PC-3 (cell line): ENCODE measurements at places on chromosomes 12 and 14. TPM values are rescaled to one million over a fixed set of nuclear protein-coding genes. Genes with fewer than 3 reads are reported as not detected.

DNA sequence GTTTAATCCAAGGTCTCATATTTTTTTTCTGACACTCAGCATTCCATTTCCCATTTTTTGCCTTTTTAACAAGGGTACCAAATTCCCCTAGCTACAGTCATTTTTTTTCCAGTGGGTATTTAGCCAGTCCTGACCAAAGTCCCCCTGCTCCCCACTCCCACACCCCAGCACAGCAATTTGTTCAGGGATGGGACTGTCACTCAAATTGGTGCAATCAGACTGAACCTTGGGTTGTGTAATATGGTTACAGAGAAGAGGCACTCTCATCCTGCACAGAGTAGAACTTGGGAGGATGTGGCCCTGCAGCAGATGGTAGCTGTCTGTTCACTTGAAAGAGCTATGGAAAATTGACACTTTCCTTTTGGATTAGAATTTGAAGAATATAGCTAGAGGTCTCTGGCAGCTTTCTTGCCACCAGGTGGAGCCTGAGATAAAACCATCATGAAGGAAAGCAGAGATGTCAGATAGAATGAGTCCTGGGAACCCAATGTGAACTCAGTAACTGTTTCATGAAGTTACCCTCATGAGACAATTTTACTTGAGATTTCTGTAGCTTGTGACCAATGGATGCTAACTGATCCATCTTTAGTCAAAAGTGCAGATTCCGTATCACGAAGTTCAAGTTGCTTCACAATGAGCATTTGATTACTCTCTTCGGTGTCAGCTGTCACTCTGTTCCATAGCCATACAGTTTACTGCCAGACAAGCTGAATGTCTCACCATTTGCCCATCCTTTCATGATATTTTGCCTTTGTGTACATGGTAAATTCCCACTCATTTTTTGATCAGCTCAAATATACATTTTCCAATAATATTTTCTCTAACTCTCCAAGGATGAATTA lies 394.0 kb upstream of the SYT1 start:
- H3K4me3 ChIP-seq, result no peak overlapping the region
- H3K27ac ChIP-seq, result no peak overlapping the region
- DNase-seq, result peak; percentile 64
- H3K4me1 ChIP-seq, result no peaks in the 10 kb centered on the region

DNA sequence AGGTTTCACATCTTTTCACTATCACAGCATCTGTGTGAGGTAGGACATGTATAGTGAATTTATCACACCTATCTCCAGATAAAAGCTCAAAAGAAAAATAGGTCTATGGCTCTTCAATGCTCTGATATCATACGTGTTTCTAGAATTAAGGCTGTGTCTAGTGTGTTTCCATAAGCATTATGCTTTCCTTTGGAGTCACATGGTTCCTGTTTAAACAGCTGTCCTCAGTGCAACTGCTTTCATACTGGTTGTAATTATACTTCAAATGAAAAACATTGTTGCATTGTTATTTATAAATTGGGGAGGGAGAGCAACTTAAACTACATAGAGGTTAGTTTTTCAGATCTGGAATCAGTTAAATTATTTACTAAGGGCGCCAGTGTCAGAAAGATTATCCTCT lies 151.6 kb downstream of the SYT1 start:
- no peaks in the 10 kb centered on the region for H3K36me3 ChIP-seq
- no peak overlapping the region for H3K27ac ChIP-seq

The KRT80 gene
- total RNA-seq, result 19.8 and 30.1 TPM in 2 replicates

- no peaks in the 10 kb centered on the region for H3K27me3 ChIP-seq
- H3K36me3 ChIP-seq, result no peaks in the 10 kb centered on the region
- no peaks in the 10 kb centered on the region for H3K4me1 ChIP-seq
- no peak overlapping the region for H3K4me3 ChIP-seq
- DNase-seq, result no peak
Observed at GRCh38 chr14:31692376-31692781, 131.2 kb downstream of the NUBPL start.

The SRRM4 gene
- total RNA-seq, result under 0.01 TPM in 1 of 2 replicates, not detected in the other

GRCh38 chr14:38490273-38490672 lies 234.4 kb upstream of the CLEC14A start:
- no peaks in the 10 kb centered on the region for H3K36me3 ChIP-seq
- DNase-seq, result no peak
- no peaks in the 10 kb centered on the region for H3K4me1 ChIP-seq
- H3K4me3 ChIP-seq, result no peak overlapping the region
- H3K27ac ChIP-seq, result no peak overlapping the region

The RTL1 gene
- total RNA-seq, result not detected in 2 replicates

DNA sequence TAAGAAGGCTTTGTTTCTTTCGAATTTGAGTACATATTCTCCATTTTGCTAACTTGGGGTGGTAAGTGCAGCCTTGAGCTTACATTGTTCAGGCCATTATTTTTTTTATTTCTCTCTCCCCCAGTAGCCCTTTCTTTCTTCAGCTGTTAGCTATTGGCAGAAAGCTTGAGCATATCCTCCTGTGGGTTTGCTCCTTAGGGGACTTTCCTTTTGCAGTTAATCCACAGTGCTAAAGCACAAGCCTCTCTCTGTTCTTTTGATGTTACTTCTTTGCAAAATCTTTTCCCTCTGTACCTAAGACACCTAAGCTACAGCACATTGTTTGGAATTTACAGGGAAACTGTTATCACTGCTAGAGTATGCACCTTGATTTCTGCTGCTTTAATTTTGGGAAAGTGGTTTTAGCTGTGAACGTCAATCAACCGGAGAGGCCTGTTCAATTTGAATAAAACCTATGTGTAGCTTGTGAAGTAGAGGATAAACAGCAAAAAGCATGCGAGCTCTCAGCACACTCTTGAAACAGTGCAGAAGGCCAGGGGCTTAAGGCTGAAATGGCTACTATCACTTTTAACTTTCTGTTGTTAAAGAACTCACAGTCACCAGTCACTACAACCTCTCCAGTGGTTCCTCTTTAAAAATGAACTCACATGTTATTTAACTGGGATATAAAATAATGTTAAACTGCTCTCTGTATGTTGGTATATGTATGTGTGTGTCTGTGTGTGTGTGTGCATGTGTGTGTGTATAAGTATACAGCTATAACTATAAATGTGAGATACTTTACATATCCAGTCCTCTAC lies 139.2 kb downstream of the PDZRN4 start:
- no peaks in the 10 kb centered on the region for H3K36me3 ChIP-seq
- peaks cover 7% of the 10 kb centered on the region; the same call in 1 of the 2 replicates for H3K4me1 ChIP-seq
- H3K4me3 ChIP-seq, result no peak overlapping the region
- DNase-seq, result no peak
- H3K27me3 ChIP-seq, result no peaks in the 10 kb centered on the region

The SPIC gene
- total RNA-seq, result not detected in 2 replicates

GRCh38 chr12:110199339-110200123 lies 75.4 kb downstream of the IFT81 start:
- DNase-seq, result peak; percentile 30
- H3K27ac ChIP-seq, result no peak overlapping the region
- no peak overlapping the region for H3K4me3 ChIP-seq
- peaks cover 10% of the 10 kb centered on the region for H3K4me1 ChIP-seq
- no peaks in the 10 kb centered on the region for H3K36me3 ChIP-seq

The SERPINA12 gene
- not detected in 2 replicates for total RNA-seq

DNA sequence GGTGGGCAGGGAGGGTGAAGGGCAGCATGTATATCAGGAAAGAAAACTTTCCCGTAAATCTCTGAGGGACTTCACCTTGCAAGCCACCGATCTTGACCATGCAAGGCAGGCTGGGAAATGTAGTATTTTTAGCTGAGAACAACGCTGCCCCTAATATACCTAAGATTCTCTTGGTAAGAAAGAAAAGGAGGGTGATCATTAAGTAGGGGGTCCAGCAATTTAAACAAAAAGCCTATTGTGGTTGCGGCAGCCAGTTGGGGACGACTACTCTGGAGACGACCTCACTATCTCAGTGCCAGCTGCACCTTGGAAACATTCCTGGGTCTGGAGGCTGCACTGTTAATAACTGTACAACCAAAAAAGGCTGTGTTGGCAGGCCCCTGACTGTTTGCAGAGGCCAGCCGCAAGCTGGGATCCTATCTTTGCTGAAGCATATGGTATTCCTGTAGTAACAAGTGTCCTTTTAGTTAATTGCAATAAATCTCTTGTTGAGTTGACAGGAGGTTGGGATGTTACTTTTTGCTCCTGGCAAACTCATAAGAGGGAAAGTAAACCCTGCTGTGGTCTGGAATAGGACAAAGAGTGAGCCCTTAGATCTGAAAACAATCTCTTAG lies 6.4 kb downstream of the APOLD1 start:
- no peaks in the 10 kb centered on the region for H3K27me3 ChIP-seq
- H3K4me1 ChIP-seq, result peaks cover 47% of the 10 kb centered on the region
- H3K4me3 ChIP-seq, result no peak overlapping the region
- no peaks in the 10 kb centered on the region for H3K36me3 ChIP-seq
- DNase-seq, result no peak
- H3K27ac ChIP-seq, result no peak overlapping the region

DNA sequence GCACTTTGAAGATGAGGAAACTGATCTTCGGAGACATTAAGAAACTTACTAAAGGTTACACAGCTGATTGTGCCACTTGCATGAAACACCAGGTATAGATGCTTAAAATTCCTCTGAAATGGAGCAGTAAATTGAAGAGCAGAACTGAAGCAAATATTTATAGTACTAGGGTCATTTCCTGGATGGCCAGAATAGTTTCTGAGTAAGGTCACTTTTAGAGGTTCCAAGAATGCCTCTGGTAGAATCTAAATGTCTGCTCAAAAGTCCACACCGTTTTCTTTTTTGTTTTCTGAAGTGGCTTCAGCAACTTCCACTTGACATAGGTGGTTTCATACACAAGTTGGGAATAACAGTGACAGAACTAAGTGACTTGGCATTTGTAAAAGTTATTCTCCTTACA lies 19.4 kb downstream of the TPH2 start:
- H3K4me3 ChIP-seq, result no peak overlapping the region
- DNase-seq, result peak; percentile 29
- no peaks in the 10 kb centered on the region for H3K36me3 ChIP-seq
- no peaks in the 10 kb centered on the region for H3K27me3 ChIP-seq
- H3K27ac ChIP-seq, result no peak overlapping the region

DNA sequence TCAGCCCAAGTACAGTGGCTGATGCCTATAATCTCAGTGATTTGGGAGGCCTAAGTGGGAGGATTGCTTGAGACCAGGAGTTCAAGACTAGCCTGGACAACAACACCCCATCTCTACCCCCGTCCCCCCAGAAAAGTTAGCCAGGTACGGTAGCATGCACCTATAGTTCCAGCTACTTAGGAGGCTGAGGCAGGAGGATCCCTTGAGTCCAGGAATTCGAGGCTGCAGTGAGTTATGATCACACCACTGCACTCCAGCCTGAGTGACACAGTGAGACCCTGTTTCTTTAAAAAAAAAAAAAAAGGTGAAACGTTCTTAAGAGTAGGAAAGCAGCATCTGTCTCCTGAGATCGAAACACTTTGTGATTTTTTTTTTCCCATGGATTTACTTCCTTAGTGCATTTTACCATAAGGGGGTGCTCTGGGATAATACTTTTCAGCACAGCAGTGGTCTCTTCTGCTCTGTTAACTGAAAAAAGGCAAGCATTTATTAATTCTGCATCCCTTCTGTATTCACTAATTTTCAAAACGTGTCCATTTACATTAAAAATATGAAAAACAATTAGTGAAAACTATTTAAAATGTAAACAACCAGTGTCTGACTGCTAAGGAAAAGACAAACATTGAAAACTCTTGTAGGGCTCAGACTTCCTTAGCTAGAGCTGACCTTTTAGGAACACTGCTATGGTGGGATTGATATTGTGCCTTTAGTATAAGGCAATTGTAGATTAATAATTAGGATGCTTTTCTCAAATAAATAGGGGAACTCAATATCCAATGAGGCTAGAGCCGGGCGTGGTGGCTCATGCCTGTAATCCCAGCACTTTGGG lies 31.2 kb upstream of the USP44 start:
- H3K4me1 ChIP-seq, result no peaks in the 10 kb centered on the region
- no peak overlapping the region for H3K4me3 ChIP-seq
- H3K27me3 ChIP-seq, result no peaks in the 10 kb centered on the region

The TRIM9 gene
- 2.5 and 2.6 TPM in 2 replicates for total RNA-seq

DNA sequence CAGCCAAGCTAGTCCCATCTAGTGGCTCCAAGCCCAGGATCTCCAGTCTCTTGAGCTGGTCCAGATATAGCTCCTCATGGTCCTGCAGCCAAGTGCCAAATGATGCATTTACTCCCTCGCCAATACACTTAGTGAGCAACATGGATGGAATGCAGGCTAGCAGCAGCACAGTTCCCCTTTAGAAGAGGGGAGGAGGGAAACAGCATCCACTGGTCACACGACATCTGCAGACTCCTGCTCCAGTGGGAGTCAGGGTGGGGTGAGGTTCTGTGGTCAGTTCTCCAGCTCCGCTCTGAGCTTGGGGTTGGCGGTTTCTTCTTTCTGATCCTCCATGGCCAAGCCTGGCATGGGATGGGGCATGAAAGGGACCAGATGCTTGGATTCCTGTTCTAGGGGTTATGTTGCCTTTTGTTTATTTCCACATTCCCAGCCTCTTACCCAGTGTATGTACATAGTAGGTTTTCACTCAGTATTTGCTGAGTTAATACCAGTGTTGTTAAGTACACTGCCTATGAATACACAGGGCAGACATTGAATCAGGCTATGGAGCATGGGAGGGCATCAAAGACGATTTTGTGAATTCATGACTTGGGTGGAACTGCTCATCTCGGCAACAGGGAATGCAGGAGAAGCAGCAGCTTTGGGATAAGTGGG lies 57.3 kb downstream of the GALNT16 start:
- peak overlapping the region; percentile 52 for H3K27ac ChIP-seq
- DNase-seq, result peak; percentile 94
- peaks cover 44% of the 10 kb centered on the region for H3K4me1 ChIP-seq
- H3K36me3 ChIP-seq, result no peaks in the 10 kb centered on the region
- no peak overlapping the region for H3K4me3 ChIP-seq

The NGB gene
- not detected in 2 replicates for total RNA-seq

The MGST1 gene
- 99.3 and 105 TPM in 2 replicates for total RNA-seq
